ENCODE measurements at places on chromosomes 16 and 17. TPM values are rescaled to one million over a fixed set of nuclear protein-coding genes. Genes with fewer than 3 reads are reported as not detected.

DNA sequence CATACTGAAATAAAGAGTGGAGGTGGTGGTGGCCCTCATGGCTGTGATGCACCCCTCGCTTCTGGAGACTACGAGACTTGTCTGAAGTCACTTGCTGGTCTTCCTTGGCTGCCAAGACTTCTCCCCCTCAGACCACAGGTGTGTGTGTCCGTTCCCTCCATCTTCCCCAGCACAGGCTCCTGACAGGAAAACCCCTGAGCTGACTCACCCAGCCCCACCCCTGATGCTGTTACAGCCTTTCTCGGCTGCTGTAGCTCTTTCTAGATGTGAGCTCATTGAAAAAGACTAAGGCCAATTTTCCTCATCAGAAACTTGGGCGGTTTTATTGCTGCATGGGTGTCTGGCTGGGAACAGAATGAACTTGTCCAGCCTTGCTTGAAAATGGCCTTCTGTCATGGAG lies 296.9 kb downstream of the TMEM114 start:
- DNase-seq, result no peak

TMIGD1 gene
- total RNA-seq, result not detected

GRCh38 chr17:52147431-52147830 lies 11.1 kb downstream of the CA10 start:
- DNase-seq, result no peak

DNA sequence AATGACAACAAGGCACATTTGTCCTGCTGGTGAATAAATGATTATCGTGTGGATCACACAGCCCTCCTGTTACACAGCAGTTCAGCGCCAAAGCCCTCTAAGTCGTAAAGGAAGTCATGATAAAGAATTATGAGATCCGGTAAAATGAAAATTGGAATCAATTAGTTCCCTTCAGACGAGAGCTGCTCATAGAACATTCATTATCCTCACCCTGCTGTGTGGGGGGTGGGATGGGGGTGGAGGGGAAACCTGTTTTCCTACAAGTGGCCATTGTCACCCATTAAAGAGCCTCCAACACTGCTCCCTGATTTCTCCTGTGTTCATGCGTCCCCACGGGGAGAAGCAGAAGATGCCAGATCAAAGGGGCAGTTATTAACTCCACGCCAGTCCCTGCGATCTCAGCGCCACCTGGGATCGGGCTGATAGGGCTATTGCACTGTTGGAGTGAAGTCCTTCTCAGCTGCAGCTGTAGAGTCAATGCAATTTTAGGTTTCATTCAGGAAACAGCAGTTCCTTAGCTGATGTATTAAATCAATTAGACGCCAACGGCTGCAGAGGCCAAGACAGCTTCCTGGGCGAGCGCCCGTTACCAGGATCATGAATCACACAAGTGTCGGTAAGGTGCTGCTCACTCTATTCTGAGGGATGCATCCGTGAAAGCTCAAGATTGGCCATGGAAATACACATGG lies 19.2 kb upstream of the CACNG4 start:
- DNase-seq, result no peak

NPIPA7 gene
- 2.7 TPM for total RNA-seq

DNA sequence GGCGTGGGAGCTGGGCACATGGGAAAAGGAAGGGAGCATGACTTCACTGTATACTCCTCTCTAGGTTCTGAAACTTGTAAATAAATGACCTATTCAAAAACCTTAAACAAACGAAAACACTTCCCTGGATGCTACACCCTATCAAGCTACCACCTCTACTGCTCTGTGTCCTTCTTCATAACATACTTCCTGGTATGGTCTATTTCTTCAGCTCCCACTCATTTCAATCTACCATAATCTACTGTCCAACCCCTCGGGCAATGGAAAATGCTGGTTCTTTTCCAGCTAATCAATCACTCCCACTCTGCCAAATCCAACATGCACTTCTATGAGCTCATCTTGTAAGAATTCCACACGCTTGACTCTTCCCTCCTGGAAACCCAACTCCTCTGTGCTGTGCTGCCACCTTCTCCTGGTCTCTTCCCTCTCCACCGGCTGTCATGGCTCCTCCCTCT lies 42.4 kb downstream of the AMFR start:
- DNase-seq, result no peak

DNA sequence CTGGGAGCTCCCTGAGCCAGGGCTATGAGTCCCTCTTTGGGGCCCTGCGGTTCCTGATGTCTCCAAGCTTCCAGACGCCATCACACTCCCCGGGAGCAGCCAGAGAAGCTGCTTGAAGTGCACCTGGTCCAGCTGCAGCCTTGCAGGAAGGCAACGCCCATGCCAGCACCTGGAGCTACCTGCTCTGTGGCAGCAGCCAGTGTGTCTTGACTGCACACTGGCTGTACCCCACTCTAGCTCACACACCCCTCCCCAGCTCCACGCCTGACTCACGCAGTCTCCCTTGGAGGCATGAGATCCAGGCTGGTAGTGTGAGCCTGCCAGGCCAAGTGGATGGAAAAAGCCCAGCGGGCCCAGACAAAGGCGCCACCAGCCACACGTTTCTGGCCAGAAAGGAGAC lies 63.3 kb downstream of the USP32 start:
- DNase-seq, result no peak

- no peak for DNase-seq
Measured at GRCh38 chr17:72222661-72223380, 102.0 kb downstream of the SOX9 start.

- no peak for DNase-seq
Measured at GRCh38 chr16:632486-633335, 1.9 kb downstream of the WFIKKN1 start.

DNA sequence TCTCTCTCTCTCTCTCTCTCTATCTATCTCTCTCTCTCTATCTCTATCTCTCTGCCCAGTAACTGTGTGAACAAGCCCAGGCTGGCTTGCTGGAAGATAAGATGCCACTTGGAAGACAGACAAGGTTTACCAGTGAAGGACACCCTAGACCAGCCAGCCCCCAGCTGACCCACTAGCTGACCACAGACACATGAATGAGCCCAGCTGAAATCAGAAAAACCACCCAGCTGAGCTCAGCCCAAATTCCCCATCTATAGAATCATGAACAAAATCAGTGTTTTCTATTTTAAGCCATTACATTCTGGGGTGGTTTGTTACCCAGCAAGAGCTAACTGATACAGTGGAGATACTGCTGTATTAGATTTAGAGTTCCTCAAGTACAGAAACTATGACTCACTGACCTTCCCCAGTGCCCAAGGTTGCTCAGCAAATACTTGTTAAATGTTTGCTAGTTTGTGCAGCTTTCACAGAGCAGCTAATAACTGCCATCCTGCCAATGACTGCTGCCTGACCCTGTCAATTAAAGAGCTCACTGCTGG lies 18.0 kb downstream of the EMP2 start:
- no peak for DNase-seq

DNA sequence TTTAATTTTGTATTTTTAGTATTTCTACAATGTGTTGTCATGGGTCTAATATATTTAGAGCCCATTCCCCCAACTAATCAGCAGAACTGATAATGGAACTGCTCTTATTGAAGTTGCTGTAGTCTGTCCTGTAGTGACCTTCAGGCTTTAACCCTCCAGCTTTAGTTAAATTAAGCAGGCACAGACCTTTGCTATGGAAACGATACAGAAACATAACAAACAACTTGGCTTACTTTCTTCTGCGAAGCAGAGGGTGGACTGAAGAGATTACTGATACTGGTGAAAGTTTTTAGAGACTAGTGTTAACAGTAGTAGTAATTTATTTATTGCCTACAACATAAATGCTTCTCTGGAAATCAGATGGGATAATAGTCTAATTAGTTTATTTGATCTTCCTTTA lies 61.4 kb downstream of the NFATC3 start:
- peak; percentile 84 for DNase-seq

ZG16 gene
- total RNA-seq, result not detected

TP53TG3F gene
- total RNA-seq, result not detected

- DNase-seq, result peak; percentile 97
Measured at GRCh38 chr17:78351449-78352006, 8.3 kb downstream of the SOCS3 start.

PRR11 gene
- total RNA-seq, result 4.2 TPM

DNA sequence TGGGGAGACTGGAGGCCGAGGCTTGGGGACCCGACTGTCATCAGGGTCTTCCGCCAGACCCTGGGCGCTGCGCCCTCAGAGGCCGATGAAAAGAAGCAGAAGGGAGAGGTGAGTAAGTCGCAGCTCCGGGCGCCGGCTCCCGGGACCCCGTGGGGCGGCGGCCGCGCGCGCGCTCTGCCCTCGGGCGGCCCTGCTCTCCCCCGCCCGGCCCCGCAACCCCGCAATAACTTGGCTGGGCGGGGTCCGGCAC lies 392 bp upstream of the ABHD15 start:
- DNase-seq, result no peak

DNA sequence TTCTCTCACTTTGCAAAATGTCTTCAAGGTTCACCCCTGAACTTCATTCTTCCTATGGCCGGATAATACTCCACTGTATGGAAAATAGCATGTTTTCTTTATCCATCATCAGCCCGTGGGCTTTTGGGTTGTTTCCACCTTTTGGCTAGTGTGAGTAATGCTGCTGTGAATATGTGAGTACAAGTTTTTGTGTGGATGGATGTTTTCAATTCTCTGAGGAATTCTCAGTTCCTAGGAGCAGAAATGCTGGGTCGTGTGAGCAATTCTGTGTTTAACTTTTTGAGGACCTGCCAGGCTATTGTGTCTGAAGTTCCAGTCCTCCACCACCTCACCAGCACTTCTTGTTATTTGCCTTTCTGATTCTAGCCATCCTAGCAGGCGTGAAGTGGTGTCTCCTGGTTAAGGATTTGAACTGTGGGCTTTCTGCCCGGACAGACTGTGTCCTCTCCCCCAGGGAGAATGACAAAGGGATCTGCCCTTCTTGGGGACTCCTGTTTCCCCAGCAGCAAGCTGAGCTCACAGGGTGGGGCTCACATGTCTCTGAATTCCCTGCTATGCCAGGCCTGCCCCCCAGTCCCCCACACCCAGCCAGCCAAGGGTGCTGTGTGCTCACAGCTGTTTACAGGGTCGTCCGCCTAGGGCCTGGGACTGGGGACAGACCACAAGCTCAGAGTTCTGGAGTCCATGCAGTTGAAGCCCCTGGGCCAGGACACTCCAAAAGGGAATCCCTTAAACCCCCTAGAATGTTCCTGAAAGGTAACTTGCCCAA lies 92.2 kb upstream of the CIBAR2 start:
- DNase-seq, result no peak

DNA sequence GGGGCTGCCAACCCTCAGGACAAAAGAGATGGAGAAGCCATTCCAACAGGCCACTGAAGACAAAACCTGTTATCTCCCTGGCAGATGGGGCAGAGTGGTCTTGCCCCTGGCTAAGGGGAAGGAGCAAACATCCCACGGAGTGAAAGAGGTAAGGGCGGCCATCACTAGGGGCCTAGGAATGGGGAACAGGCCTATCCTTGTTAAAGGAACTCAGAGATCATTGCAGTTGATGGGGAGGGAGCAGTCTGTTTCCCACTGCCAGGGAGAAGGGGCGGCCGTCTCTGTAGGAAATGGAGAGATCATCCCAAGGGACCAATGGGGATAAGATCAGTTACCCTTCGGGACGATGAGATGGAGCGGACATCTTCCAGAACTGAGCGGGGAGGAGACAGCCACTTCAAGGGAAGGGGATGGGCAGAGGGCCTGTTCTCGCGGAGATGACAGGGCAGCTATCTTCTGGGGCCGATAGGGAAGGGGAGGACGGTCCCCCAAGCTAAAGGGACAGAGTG lies 581 bp upstream of the TMEM208 start:
- no peak for DNase-seq

KRT40 gene
- 11.0 TPM for total RNA-seq

- DNase-seq, result no peak
Measured at GRCh38 chr16:81469183-81469677, 24.6 kb downstream of the CMIP start.

HS3ST2 gene
- not detected for total RNA-seq

GRCh38 chr17:71798701-71799100 lies 322.1 kb upstream of the SOX9 start:
- DNase-seq, result no peak

DNA sequence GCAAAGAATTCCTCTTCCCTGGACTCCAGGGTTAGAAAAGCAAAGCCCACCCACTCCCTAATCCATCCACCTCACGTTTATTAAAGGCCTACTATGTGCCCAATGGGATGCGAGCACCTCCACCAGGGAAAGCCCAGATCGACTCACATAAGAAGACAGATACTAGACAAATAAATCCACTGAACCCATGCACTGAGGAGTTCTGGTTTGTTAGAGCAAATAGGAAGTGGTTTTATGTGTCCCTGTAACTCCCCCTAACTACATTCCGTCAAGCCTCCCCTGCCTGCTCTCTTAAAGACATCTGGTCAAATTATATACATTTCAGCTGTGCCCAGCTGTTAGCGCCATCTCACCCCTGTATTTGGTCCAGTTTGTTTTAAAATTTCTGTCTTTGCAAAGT lies 218.5 kb upstream of the RPL38 start:
- DNase-seq, result no peak

HBA1 gene
- total RNA-seq, result 387 TPM

GRCh38 chr17:29347831-29348629 lies 42.1 kb upstream of the TAOK1 start:
- DNase-seq, result no peak

GRCh38 chr17:81491761-81492160 lies 20.8 kb downstream of the ACTG1 start:
- no peak for DNase-seq

- DNase-seq, result no peak
Measured at GRCh38 chr16:89025636-89026035, 48.6 kb upstream of the CBFA2T3 start.

KRTAP1-1 gene
- total RNA-seq, result not detected

CHP2 gene
- total RNA-seq, result 0.04 TPM

GDPD1 gene
- total RNA-seq, result 1.6 TPM

CSNK2A2 gene
- total RNA-seq, result 35.6 TPM

GRCh38 chr17:75737133-75737962 lies 16.1 kb downstream of the ITGB4 start:
- no peak for DNase-seq

CCDC78 gene
- total RNA-seq, result 0.18 TPM

- no peak for DNase-seq
Measured at GRCh38 chr17:39555368-39555767, 52.4 kb downstream of the NEUROD2 start.

IL17C gene
- total RNA-seq, result not detected

GRCh38 chr17:76382803-76383545 lies 1.4 kb upstream of the SPHK1 start:
- DNase-seq, result peak; percentile 57

MYH8 gene
- total RNA-seq, result 1,461 TPM

DNA sequence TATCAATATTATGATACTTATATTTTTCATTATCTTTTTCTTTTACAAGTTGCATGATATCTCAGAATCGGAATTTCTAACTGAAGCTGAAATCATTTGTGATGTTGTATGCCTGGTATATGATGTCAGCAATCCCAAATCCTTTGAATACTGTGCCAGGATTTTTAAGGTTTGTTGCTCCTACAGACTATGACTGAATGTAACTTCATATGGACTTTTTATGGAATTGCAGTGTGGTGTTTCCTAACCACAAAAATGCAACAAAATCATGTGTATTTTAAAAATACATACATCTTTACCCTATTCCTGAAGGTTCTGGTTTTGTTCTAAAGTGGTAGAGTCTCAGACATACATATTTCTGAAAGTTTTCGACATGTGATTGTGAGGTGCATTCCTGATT lies 58.8 kb upstream of the RHBDL3 start:
- DNase-seq, result no peak

ATF7IP2 gene
- 6.0 TPM for total RNA-seq

SMG1 gene
- total RNA-seq, result 42.4 TPM

NOTUM gene
- total RNA-seq, result 4.1 TPM

GRCh38 chr16:80347900-80348299 lies 192.9 kb upstream of the DYNLRB2 start:
- peak; percentile 71 for DNase-seq
